ENCODE measurements at places on chromosomes 1 and 21.
A peak's percentile ranks its signal among the peaks of the same experiment; 100 is the strongest.

DNA sequence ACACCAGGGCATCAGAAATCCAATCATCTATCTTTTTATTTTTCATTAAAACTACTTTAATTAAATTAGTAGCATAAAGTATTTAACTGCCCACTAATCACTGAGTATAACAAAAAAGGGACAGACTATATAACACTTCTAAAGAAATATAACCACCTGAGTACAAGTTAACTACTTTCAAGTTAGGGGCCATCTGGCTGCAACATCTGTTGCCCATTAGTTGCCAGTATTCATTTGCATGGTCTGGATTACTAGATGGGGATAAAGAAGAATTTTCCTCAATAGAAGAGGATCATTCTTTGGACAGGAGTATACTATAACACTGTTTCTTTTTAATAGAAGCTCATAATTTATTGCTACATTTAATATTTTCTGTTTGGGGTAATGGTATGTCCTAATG lies 446.4 kb downstream of the AMY1C start:
- peak; percentile 3 for DNase-seq

- no peak for DNase-seq
These were observed 18.8 kb downstream of the ATF6 start for GRCh38 chr1:161784968-161785367.

- DNase-seq: no peak
These were observed 22.0 kb upstream of the CAMK1G start for GRCh38 chr1:209561532-209561931.

- no peak for DNase-seq
These were observed 155.3 kb downstream of the HHIPL2 start for GRCh38 chr1:222392556-222392955.

GRCh38 chr1:209710847-209711246 lies 6.2 kb downstream of the HSD11B1 start:
- DNase-seq: no peak
